Right ventricle myocardium superior (tissue), 1 donor: ENCODE measurements at places on chromosomes 6 and 20.
A peak's percentile ranks its signal among the peaks of the same experiment; 100 is the strongest.

DNA sequence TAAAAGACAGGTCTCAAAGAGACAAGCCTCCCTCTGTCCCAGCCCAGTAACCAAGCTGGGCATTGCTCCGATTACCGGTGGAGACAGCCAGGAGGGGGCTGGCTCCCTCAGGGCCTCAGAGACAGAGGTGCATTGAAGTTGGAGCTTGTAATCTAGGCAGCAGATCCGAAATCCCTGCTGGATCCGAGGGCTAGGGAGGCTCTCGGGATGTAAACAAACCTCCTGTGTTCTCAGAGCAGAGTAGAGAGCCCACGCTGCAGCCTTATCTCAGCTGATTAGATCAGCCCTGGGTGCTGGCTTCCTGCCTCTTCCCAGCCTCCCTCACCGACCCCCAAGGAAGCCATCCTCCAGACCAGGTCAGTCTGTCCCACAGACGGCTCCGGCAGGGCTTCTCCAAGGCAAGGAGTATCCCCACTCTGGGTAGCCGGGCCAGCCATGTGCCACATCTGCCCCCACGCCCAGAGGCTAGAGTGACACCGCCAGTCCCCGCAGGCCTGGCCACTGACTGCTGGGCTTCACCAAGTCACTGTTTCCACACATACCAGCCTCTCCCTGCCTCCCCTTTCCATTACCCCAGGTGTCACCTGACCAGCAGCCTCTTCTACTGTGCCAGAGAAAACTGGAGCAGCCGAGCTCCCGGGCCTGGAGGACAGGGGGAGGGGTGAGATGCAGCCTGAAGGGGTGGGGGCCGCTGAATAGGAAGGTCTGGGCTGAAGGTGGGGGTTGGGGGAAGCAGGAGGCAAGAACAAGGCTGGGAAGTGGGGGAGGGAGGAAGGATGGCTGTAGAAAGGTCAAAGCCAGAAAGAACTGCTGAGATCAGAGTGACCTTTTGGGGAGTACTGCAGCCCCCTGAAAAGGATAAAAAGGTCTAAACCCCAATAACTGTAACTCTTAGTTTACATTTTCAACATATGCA is 6.0 kb downstream of the SDC4 start:
- DNase-seq = peak; percentile 68

DNA sequence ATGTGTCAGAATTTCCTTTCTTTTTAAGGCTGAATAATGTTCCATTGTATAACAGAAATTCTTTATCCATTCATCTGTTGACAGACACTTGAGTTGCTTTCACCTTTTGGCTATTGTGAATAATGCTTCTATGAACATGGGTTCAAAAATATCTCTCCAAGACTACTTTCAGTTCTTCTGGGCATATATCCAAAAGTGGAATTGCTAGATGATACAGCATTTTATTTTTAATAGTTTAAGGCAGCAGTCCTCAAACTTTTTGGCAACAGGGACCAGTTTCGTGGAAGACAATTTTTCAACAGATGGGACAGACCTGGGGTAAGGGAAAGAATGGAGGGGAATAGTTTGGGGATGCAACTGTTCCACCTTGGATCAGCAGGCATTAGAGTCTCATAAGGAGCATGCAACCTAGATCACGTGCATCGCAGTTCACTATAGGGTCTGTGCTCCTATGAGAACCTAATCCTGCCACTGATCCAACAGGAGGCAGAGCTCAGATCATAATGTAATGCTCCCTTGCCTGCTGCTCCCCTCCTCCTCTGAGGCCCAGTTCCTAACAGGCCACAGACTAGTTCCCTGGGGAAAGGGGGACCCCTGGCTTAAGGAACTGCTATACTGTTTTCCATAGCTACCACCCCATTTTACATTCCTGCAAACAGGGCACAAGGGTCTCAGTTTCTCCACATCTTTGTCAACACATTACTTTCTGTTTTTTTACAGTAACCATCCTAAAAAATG is 239.9 kb upstream of the RNF217 start:
- DNase-seq = no peak

- no peak for DNase-seq
Observed at GRCh38 chr6:32224696-32225095, 829 bp upstream of the NOTCH4 start.

DNA sequence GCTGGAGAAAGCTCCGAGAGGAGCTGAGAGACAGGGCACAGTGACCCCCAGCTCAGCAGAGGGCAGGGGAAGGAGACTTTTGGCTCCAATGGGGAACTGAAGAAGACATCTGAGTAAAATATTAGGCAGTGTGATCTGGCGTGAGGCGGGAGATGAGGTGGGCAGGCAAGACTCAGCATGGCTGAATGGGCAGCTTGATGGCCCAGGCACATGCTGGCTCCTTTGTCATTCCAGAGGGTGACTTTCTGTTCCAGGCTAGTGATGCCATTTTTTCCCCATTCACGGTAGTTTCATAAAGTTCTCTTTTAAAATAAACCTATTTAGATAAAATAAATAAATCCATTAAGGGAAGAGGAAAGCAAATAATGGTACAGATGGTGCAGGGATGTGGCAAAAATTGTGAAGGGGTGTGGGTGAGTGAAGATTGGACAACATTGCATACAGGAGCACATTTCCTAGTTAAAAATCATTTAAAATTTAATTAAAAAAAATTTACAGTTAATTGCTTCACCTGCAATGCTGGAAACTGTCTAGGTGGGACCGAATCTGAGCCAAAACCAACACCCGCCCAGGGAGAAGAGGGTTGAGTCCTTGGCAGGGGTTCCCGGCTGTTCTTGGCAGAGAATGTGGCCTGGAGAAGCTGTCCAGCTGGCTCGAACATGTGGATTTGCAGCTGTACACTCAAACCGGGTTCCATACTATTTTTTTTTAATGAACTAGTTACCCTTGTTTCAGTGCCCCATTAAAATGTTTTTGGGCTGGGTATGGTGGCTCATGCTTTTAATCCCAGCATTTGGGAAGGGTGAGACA is 41.7 kb upstream of the PRELID3B start:
- peak; percentile 66 for DNase-seq

- no peak for DNase-seq
Observed at GRCh38 chr6:140202964-140203515, 828.6 kb upstream of the CITED2 start.

- DNase-seq = peak; percentile 46
Observed at GRCh38 chr6:72939004-72939403, 286.3 kb downstream of the KHDC1L start.

- peak; percentile 56 for DNase-seq
Observed at GRCh38 chr6:35016502-35017321, 124.4 kb downstream of the TCP11 start.

GRCh38 chr20:62214067-62214466 is 6.0 kb downstream of the HRH3 start:
- no peak for DNase-seq

DNA sequence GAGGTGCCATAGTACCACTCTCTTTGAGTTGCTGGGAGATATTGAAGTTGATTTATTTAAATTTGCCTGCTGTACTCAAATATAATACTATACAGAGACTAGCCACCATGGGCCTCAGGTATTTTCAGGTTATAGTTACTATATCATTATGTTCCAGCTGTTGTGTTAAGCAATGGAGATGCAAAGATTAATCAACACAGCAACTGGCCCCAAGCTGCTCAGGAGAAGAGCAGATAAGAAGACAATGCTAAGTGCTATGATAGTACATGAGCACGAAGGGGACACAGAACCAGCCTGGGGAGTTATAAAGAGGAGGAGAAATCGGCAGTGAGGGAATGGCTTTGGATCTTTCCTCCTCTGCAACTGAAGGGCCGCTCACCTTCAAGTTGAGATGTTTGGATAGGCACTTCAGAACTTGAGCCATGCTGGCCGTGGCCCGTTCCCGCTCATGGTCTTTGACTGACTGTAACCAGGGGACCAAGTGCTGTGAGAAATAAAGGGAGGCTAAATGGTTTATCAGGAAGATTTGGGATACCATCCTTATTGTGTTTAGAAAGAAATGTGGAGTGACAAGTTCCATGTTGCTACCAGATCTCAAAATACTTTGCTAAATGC is 24.3 kb upstream of the RPN2 start:
- no peak for DNase-seq

DNA sequence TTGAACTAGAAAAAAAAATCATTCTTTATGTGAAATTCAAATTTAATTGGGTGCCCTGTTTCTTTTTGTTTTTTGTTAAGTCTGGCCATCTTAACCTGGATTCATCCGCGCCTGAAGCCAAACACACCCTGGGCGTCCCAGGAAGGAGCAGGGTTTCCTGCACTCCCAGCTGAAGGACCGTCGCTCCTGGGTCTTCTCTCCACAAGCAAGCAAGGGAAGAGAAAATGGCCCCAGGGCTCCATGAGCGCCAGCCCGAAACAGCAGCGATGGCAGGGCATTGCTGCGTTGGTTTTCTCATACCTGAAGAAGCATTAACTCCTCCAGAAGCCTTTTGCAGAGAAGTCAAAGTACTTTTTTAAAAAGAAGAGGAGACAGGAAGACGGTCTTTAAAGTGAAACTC is 105.4 kb upstream of the AFDN start:
- DNase-seq = no peak

- no peak for DNase-seq
Observed at GRCh38 chr20:51050531-51051075, 27.7 kb upstream of the KCNG1 start.

- DNase-seq = no peak
Observed at GRCh38 chr6:85798931-85799652, 156.4 kb upstream of the SYNCRIP start.

DNA sequence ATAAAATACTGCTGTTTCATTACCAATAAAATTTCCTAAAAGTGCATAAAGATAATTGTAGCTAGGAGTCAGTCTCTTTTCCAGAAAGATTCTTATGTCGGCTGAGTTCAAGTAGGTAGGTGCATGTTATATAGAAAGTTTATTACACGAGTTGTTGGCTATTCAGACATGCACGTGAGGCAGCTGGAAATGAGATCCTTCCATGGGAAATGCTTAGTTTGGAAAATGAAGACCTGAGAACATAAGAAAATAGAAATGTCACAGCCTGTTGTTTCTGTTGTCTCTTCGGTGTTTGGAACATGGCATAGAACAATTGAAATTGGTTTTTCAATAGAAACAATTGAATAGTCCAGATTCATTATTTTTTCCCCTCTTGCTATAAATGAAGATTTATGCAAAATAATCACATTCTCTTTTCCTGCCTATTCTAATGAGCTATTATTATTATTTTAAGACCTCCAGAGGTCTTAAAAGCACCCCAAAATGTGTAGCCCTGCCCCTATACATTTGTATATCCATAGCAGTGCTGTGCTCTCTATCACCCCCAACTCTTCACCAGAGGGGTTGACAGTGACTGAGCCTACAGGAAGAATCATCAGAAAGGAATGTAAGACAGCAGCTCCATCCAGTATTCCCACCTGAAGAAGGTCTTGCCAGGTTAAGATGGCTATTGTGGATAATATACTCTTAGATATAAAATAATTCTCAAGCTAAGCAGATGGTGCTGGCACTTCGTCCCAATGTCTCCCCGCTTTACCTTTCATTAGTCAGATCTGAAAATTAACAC is 82.2 kb downstream of the ZDHHC14 start:
- DNase-seq = no peak

GRCh38 chr6:16885411-16886160 is 124.3 kb upstream of the ATXN1 start:
- no peak for DNase-seq

DNA sequence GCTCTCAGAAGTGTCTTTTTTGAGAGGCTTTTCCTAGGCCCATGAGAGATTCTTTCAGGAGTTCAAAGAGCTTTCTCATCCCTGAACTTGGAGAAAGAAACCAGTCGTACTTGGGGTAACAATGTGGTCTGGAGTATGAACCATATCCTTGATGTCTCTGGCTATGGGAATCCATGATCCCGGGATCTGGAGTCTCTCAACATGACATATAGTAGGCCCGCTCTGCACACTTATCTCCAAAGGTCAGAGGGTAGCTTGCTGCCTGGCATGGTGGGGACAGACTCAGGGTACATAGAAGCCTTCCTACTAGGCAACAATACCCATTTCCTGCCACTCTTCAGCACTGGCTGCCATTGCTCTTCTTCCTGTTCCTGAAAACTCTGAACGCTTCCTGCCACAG is 42.2 kb upstream of the NFATC2 start:
- no peak for DNase-seq

- DNase-seq = no peak
Observed at GRCh38 chr6:71028236-71028876, 71.5 kb upstream of the B3GAT2 start.

DNA sequence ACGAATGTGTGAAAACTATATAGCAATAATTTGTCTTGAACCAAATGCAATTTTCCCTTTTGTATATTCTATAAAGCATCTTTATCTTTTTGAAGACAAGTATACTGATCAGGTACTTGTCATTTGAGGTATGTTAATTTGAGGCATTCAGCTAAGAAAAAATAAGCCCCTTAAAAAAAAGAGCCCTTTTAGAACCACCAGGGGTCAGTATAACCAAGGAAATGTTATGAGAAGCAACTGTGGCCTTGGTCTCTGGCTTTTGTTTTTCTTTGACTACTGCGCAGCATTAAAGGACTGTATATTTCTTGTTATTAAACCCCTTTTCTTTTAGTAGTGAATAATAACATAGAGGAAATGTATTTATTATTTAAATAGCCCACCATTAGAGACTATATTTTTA is 43.1 kb downstream of the CD109 start:
- DNase-seq = no peak

DNA sequence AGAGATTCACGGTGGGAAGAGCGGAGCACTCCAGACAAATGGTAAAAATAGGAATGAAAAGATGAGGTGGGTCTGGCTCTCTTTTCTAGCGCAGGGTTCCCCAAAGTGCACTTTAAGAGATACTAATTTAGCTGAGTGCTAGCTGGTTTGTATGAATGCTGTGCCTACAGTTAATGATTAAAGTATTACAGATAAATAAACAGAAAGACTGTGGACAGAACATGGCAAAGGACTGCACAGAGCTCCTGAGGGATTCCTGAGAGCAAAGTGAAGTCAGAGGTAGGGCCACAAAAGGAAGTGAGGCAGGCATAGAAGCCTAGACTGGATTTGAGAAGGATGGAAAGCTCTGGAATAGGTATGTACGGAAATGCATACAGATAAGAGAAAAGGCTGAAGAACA is 114.5 kb downstream of the INSM1 start:
- no peak for DNase-seq

GRCh38 chr6:15914553-15914952 is 214.3 kb upstream of the MYLIP start:
- no peak for DNase-seq

DNA sequence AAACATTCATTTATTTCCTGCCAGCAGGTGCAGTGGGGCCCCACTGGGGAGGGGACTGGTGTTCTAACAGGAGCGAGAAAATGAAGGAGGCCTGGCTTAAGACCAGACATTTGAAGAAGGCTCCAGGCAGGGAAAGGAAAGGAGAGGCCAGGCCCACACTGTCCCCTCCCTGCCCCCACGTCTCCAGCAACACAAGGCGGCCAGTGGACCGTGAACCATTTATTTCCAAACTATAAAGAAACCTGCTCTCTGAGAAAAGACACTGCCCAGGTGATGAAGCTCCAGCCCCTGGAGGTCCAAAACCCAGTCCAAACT is 41.4 kb upstream of the CDH22 start:
- no peak for DNase-seq

DNA sequence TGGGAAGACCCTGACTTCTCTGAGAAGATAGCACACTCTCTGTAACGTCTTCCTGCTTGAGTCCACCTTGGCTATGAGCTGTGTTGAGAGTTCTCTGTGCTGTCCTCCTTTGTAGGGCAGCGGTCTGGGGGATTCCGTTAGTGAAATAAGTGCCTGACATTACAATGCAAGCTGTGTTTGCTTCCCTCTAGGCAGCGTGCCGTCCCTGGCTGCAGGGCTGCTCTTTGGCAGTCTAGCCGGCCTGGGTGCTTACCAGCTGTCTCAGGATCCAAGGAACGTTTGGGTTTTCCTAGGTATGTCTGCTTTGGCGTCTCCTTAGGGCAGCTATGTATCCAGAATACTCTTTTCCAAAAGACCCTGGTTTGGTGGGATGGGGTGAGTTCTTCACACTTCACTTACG is 2.8 kb downstream of the TMEM14C start:
- no peak for DNase-seq
